ENCODE measurements at places on chromosomes 6 and 20.

DNA sequence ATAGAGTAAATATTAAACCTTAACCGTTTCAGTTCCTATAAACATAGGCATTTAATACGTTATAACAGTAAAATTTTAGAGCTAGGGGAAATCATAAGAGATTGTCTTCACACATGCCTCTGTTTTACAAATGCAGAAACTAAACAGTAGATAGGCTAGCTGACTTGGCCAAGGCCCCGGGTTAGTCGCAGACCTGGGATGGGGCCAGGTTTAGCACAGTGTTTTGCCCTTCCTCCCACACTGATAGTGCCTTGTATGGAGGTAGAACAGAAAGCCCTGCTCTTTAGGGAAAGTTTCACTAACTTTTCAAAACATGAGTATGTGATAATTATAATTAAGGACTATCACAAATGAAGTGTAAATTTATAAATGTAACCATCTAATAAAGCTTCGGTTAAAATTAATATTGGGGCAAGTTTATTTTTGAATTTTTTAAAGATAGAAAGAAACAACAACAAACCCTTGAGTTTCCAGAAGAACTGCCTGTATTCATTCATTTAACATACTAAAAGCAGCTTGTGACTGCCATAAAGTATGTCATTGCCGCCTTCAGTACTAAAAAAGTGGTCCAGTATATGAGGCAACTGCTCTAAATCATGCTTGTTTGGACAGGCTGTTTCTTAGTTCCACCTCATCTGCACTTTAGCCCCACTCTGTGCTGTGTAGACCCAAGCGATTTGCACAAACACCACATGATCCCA, 62.5 kb upstream of the LOC128125822 start:
- no peak for DNase-seq

- DNase-seq = no peak
Observed at GRCh38 chr6:163394659-163395058, 19.9 kb upstream of the QKI start.

- DNase-seq = no peak
Observed at GRCh38 chr6:55818482-55818881, 56.9 kb downstream of the BMP5 start.

DNA sequence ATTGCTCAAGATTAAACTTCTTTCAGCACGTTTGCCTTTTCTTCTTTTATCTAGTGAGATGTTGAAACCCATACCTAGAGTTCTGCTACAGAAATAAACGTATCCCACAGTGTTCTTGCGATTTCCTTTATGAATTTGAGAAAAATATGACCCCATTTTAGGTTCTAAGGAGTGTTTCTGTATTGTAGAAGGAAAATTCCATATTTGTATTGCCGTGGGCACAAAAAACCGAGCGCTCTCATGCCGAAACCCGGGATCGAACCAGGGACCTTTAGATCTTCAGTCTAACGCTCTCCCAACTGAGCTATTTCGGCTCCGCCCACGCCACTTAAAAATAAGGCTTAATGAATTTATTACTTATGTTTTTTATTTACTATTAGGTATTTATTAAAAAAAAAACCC, 23.7 kb downstream of the ZNF311 start:
- peak; percentile 70 for DNase-seq

GRCh38 chr20:63222541-63222940, 6.6 kb upstream of the YTHDF1 start:
- DNase-seq = no peak

Measured in CD4-positive, alpha-beta T cell treated with Interferon gamma for 1 hour (primary cell).